ENCODE measurements at places on chromosomes 3 and 15.

DNA sequence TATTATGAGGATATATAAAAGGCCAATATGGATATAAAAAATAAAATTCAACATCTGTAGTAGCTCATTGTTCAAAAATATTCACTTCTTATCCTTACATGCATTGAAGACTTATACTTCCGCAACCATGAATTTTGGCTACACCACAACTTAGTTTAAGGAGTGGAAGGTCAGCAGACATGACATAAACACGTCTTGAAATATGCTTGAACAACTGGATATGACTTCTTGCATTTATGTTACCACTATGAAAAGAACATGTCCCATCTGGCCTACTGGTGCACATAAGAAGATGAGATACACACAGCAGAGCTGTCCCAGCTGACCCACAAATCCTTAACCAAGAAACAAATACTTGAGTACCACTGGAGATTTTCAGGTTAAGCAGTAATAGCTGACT lies 52.1 kb downstream of the MYO9A start:
- DNase-seq: no peak

- no peak for DNase-seq
These were observed 96.5 kb upstream of the PRR23E start for GRCh38 chr3:127096256-127097071.

DNA sequence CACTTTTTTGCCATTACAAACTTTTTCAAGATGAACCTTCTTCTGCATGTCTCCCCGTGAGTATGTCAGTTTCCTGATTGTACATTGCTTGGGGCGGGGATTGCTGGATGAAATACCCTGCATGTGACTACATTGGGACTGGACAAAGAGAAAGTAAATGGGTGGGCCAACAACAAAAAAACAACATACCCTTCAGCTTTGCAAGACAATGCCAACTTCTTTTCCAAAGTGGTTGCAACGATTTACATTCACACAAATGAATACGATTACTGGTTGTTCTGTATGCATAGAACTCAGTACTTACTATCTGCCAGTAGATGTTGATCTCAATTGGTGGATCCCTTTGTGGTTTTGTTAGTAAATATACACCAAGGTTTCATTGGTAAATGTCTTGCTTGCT lies 908.4 kb downstream of the AGBL1 start:
- no peak for DNase-seq

- DNase-seq: no peak
These were observed 57.2 kb downstream of the POLQ start for GRCh38 chr3:121488628-121489027.

Data from central memory CD4-positive, alpha-beta T cell (primary cell).